CD4-positive, alpha-beta T cell (primary cell): ENCODE measurements at places on chromosomes 16 and 17. TPM values are rescaled to one million over a fixed set of nuclear protein-coding genes. Genes with fewer than 3 reads are reported as not detected.
A peak's percentile ranks its signal among the peaks of the same experiment; 100 is the strongest.

DNA sequence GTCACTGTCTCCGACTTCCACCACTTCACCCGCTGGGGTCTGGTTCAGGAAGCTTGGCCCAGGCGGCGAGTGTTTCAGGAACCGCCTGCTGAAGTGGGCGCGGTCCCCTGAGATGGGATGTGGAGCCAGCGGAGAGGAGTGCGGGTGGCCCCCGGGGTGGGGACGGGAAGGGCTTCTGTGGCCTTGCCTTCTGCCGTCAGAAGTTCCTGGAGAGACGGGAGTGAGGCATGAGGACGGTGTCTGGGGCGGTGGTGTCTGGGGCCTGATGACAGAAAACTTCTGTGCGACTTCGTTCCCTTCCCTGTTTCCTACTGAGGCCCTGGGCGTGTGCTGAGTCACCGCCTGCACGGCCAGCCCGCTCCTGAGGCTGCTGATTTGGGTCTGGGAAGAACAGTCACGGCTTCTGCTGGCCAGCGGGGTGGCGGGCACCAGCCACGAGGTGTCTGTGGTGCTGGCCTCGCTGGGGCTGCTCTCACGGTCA is 12.3 kb upstream of the NLRC3 start:
- H3K27me3 ChIP-seq, result no peaks in the 10 kb centered on the region
- DNase-seq, result no peak
- no peak overlapping the region for H3K4me3 ChIP-seq

The MMP25 gene
- 0.80 TPM for total RNA-seq

The RHBDL1 gene
- 6.9 TPM for total RNA-seq

- H3K27ac ChIP-seq, result no peak overlapping the region
- H3K4me3 ChIP-seq, result no peak overlapping the region
- no peak for DNase-seq
Measured at GRCh38 chr16:1026784-1027500, 45.4 kb downstream of the SOX8 start.

DNA sequence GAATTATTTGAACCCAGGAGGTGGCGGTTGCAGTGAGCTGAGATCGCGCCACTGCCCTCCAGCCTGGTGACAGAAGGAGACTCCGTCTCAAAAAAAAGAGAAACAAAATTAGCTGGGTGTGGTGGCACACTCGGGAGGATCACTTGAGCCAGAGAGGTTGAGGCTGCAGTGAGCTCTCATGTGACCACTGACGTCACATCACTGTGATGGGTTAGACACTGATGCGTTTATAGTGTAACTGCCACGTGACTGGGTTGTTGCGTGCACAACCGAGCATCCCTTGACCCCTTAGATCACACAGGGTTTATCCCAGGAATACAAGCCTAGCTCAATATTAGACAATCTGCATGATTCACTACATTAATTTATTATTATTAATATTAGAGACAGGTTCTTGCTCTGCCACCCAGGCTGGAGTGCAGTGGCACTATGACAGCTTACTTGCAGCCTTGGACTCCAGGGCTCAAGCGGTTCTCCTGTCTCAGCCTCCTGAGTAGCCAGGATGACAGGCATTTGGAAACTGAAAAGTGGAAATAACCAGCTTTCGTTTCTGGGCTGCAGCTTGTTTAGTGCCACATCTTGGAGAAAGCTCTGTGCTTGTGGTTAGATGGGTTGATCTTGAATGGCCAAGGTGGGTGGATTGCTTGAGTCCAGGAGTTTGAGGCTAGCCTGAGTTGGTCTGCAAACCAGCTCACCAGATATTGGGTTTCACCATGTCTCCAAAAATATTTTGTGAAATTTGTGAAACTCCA is 26.4 kb upstream of the ABR start:
- no peak overlapping the region for H3K4me3 ChIP-seq
- H3K27ac ChIP-seq, result no peak overlapping the region
- no peaks in the 10 kb centered on the region for H3K36me3 ChIP-seq
- H3K27me3 ChIP-seq, result no peaks in the 10 kb centered on the region
- no peak for DNase-seq
- H3K4me1 ChIP-seq, result peaks cover 23% of the 10 kb centered on the region

DNA sequence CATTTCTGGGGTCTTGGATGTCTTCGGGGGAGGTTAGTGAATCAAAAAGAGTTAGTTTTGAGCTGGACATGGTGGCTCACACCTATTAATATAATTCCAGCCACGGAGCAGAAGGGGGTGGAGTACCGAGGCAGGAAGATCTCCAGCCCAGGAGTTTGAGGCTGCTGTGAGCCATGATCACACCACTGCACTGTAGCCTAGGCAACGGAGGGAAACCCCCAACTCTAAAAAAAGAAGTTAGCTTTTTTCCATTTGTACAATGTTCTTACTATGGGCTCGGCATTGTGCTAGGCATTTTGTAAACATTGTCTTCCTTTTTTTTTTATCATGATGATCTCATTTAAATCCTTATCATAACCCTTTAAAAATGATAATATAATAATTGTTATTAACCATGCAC is 8.3 kb upstream of the SNF8 start:
- H3K27me3 ChIP-seq, result peaks cover 5% of the 10 kb centered on the region
- no peak overlapping the region for H3K4me3 ChIP-seq
- DNase-seq, result no peak
- H3K4me1 ChIP-seq, result no peaks in the 10 kb centered on the region
- H3K36me3 ChIP-seq, result no peaks in the 10 kb centered on the region

- no peaks in the 10 kb centered on the region for H3K27me3 ChIP-seq
- no peak overlapping the region for H3K4me3 ChIP-seq
- no peak overlapping the region for H3K27ac ChIP-seq
- no peaks in the 10 kb centered on the region for H3K4me1 ChIP-seq
- no peaks in the 10 kb centered on the region for H3K36me3 ChIP-seq
Measured at GRCh38 chr17:44610871-44611270, 45.4 kb upstream of the MEIOC start.

- H3K27me3 ChIP-seq, result no peaks in the 10 kb centered on the region
- no peak for DNase-seq
- H3K4me3 ChIP-seq, result no peak overlapping the region
- H3K4me1 ChIP-seq, result no peaks in the 10 kb centered on the region
Measured at GRCh38 chr16:78490847-78491246, 391.4 kb downstream of the WWOX start.

DNA sequence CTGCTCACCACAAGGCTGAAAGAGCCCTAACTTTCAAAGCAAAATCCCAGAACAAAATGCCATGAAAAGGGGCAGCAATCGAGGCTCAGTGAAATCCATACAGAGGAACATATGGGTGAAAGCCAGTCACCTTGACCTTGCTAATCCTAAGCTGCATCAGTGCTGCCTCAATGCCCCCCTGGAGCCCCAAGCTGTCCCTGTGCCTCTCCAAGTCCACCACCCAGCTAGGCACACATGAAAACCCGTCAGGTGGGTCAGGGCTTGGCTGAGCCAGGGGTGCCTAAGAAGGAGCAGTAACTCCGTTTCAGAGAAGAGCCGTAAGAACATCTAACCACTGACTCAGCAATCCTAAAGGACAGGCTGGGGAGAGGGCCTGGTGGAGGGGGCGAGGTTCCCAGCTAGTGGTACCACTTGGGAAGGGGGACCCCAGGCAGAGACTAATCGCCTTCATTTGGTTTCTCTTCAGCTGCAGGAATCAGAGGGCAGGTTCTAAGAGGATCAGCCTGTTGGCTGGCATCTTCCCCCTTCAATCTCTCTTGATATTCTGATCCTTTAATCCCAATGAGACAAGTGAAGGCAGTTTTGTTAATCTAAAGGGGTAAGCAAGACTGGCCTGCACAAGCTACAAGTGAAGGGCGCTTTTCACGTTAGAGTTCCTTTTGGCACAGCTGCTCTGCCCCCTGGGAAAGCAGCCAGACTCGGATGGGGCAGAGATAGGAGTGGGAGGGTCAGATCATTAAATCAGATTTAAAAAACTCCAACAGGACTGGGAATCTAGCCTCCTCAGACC is 7.6 kb downstream of the PITPNA start:
- no peak overlapping the region for H3K4me3 ChIP-seq
- H3K36me3 ChIP-seq, result peaks cover 48% of the 10 kb centered on the region
- no peaks in the 10 kb centered on the region for H3K27me3 ChIP-seq
- peaks cover 5% of the 10 kb centered on the region for H3K4me1 ChIP-seq

The DLX4 gene
- total RNA-seq, result 0.85 TPM

DNA sequence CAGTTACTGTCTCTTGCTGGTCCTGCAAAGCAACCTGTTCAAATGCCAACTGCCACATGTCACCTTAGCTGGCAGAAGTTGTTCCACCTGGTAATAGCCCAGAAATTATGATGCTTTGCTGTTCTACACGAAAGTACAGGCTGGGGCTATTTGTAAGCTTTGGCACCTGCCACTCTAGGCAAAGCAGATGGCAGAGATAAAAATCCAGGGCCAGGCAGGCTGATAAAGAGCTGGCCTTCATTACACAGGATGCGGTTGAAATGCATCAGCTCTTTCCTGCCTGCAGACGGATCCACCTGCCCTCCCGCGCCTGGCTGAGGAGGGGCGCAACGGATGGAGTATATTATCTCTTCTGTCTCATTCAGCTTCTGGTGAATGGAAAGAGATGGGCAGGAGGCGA is 29.3 kb upstream of the KDM8 start:
- peak; percentile 51 for DNase-seq
- peaks cover 78% of the 10 kb centered on the region for H3K4me1 ChIP-seq
- no peak overlapping the region for H3K4me3 ChIP-seq
- H3K36me3 ChIP-seq, result no peaks in the 10 kb centered on the region
- peak overlapping the region; percentile 28 for H3K27ac ChIP-seq

The RGS9 gene
- 0.60 TPM for total RNA-seq

The FBXW10 gene
- not detected for total RNA-seq

DNA sequence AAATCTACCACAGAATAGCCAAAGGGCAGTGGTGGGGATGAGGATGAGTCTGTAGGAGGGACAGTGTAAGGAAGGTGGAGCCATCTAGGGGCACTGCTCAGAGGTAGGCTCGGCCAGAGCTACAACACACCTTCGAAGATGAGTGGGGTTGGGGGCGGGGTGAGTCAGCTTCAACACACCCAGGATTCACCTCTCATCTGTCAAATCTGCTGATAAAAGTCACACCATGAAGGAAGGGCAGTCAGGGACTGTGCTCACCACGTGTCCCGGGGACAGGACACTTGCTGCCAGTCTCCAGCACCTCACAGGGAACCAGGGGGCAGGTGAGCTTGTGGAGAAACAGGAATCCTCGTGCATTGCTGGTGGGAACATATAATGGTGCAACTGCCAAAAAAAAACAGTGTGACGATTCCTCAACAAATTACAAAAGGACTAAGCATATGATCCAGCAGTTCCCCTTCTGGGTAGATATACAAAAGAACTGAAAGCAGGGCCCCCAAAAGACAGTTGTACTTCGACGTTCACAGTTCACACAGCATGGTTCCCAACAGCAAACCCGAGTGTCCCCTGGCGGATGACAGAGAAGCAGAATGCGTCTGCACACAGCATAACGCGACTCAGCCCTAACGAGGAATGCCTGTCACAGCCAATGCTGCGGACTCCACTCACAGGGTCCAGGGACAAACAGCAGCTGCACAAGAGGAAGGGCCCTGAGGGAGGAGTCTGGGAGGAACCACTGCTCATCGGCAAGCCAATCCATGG is 133.1 kb downstream of the ANKRD11 start:
- peak; percentile 51 for DNase-seq
- H3K4me3 ChIP-seq, result no peak overlapping the region
- no peaks in the 10 kb centered on the region for H3K27me3 ChIP-seq

- H3K27ac ChIP-seq, result no peak overlapping the region
- DNase-seq, result no peak
- peaks cover 3% of the 10 kb centered on the region for H3K4me1 ChIP-seq
Measured at GRCh38 chr17:16976725-16977550, 5.0 kb upstream of the TNFRSF13B start.

The ARHGDIG gene
- 0.42 TPM for total RNA-seq

The CCL13 gene
- total RNA-seq, result not detected

- peaks cover 6% of the 10 kb centered on the region for H3K4me1 ChIP-seq
- H3K36me3 ChIP-seq, result no peaks in the 10 kb centered on the region
- peaks cover 14% of the 10 kb centered on the region for H3K27me3 ChIP-seq
- DNase-seq, result no peak
Measured at GRCh38 chr17:81331527-81332043, 36.5 kb upstream of the SLC38A10 start.

- no peak overlapping the region for H3K4me3 ChIP-seq
- H3K36me3 ChIP-seq, result peaks cover 55% of the 10 kb centered on the region
- no peak for DNase-seq
- no peaks in the 10 kb centered on the region for H3K4me1 ChIP-seq
- H3K27me3 ChIP-seq, result no peaks in the 10 kb centered on the region
Measured at GRCh38 chr16:87739801-87740200, 26.0 kb downstream of the KLHDC4 start.

The KRT39 gene
- total RNA-seq, result not detected

DNA sequence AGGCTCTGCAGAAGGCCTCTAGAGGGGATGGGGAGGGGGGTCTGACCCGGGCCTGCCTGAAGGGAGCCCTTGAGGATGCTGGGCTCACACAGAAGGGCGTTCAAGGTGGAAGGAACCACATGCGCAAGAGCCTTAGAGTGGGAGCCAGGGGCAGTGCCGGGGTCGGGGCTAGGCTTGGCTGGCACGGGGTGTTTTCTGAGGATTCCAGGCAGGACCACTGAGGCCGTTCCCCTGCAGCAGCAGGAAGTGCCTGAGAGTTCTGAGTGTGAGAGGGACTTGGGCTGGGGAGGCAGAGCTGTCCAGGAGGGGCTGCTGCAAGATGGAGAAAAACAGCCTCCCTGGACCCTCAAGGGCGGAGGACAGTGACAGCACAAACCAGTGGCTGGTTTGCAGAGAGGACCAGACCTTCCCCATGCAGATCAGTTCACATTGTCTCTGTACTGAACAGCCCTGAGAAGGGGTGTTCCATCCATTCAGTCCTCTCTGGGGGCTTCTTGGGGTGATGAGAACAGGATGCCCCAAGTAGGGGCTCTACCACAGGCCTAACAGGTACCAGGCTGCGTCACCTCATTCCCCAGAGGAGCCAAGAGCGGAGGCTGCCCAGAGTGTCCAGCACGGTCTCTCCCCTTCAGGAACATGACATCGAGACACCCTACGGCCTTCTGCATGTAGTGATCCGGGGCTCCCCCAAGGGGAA is 3.4 kb downstream of the NDRG4 start:
- H3K4me3 ChIP-seq, result no peak overlapping the region
- H3K27me3 ChIP-seq, result peaks cover 8% of the 10 kb centered on the region
- peaks cover 25% of the 10 kb centered on the region for H3K4me1 ChIP-seq
- no peaks in the 10 kb centered on the region for H3K36me3 ChIP-seq
- H3K27ac ChIP-seq, result no peak overlapping the region

DNA sequence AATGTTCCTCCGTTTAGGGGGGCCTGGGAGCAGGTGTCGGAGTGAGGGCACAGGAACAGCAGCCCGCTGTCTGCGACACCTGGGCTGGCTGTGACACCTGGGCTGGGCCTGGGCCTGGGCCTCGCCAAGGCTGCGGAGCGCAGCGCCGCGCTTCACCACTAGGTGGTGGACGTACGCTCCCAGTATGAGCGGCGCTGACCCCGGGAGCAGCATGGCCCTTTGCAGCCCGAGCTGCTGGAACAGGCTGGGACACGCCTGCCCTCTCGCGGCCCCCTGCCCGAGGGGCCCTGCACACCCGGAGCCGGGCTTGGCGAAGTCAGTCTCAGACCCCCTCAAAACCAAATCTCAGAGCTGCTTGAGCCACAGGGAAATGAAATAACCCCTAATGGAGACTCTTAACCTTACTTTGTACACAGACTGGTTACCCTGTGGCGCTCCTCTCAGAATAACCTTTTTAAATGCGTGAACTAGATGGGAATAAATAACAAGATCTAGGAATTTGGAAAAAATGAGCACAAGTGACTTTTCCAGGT is 38.6 kb upstream of the FA2H start:
- DNase-seq, result peak; percentile 66
- H3K36me3 ChIP-seq, result no peaks in the 10 kb centered on the region
- no peaks in the 10 kb centered on the region for H3K27me3 ChIP-seq
- no peak overlapping the region for H3K4me3 ChIP-seq
- no peak overlapping the region for H3K27ac ChIP-seq
